ENCODE measurements at places on chromosomes 6 and 20.

DNA sequence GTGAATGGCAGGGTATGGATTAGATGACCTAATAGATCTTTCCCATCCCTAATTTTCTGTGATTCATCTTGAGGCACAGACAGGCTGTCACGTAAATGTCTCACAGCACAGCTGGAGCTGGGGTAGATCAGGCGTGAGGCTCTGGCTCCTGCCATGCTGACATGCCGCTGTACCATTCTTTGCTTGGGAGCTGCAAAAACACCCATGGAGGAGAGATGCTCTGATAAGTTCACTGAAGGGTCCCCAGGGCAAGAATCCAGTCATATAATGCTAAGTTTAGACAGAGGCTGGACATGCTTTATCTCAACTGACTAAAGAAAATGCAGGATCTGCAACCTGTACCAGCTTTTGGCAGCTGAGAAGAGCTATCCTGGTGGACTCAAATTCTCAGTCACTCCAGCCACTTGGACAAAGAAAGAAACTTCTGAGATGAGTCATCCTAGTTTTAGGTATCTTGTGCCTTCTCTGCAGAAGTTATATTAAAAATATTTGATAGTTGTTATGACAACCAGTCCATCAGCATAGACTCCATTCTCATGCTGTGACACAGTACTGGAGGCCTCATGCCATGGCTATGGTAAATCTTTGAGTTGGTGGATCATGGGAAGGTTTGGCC is 185.1 kb upstream of the RAB32 start:
- no peak for DNase-seq

DNA sequence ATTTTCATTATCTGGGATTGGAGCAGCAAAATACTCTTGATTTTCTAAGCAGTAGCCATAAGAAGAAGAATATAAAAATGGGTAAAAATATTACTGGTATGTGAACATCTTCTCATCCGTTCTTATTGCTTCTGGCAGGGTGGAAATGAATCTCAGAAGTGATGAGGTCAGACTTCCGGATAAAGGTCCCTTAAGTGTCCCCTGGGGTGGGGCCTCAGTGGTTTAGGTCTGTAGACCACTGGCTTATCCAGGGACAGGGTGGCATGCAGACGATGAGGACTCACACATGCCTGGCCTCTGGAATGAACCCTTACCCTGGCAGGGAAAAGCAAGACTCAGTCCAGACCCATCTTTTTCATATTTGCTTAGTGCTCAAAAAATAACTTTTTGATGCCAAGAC is 143.3 kb downstream of the UST start:
- no peak for DNase-seq

DNA sequence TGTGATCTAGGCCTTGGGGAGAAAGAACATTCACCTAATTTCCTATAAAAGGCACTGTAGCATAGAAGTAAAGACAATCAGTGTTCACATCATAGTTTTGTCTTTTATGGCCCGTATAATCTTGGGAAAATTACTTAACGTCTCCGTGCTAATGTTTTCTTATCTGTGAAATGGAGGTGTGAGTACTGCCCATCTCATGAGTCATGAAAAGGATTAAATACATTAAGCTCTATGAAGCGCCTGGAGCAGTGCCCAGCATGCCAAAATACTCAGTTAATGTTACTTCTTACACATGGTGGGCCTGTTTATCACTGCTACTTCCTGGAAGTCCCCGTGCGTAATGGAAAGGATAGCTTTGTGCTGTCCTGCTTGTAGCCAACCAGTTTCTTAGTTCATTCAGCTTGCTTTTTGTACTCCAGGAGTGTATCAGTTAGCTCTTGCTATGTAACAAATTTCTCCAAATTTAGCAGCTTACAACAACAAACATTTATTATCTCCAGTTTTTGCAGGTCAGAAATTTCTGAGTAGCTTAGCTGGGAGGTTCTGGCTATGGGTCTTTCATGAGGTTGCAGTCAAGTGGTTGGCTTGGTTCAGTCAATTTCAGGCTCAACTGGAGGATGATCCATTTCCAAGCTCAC is 103.6 kb upstream of the BMP2 start:
- DNase-seq = no peak

DNA sequence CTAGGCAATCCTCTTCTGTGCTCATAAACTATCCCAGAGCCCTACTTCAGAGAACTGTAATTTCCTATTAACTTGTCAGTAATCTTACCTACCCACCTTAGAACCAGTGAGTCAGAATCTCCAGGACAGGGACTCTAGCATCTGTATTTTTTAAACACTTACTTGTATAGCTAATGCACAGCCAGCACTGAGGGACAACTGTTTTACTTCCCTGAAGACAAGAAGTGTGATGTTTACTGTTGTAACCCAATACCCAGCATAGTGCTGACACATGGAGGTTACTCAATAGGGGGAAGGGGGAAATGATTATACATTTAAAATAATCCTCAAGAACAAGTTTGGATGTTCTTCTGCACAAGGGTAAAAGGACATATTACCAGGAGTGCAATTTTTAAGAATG is 130.8 kb downstream of the BTBD9 start:
- no peak for DNase-seq

- no peak for DNase-seq
Observed at GRCh38 chr6:68615938-68616337, 19.1 kb upstream of the ADGRB3 start.

- DNase-seq = no peak
Observed at GRCh38 chr6:167956983-167957492, 40.4 kb upstream of the KIF25 start.

- no peak for DNase-seq
Observed at GRCh38 chr6:69027861-69028260, 392.8 kb downstream of the ADGRB3 start.

GRCh38 chr20:34970846-34971560 is 15.3 kb downstream of the MYH7B start:
- DNase-seq = no peak

- no peak for DNase-seq
Observed at GRCh38 chr6:14975471-14975817, 270.4 kb upstream of the JARID2 start.

- no peak for DNase-seq
Observed at GRCh38 chr20:46630306-46630705, 21.0 kb downstream of the SLC13A3 start.

DNA sequence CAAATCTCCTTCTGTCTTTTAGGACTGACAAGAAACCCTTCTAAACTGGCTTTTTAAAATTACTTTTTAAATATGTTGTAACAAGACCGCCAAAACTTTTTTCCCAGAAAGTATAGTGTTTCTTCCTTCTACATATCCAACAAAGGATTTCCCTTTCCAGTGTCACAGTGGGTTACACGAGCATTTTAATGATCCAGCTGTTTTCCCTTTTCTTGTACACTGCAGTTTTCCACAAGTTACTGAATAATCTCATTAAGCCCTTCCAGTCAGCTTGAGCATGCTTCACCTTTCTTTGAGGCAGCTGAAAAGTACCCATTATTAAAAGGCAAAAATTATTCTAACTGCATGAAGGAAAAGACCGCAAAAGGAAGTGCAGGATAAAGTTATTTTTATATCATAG is 48.6 kb downstream of the CD24 start:
- DNase-seq = no peak

- peak; percentile 15 for DNase-seq
Observed at GRCh38 chr20:32019156-32019510, 8.9 kb downstream of the CCM2L start.

DNA sequence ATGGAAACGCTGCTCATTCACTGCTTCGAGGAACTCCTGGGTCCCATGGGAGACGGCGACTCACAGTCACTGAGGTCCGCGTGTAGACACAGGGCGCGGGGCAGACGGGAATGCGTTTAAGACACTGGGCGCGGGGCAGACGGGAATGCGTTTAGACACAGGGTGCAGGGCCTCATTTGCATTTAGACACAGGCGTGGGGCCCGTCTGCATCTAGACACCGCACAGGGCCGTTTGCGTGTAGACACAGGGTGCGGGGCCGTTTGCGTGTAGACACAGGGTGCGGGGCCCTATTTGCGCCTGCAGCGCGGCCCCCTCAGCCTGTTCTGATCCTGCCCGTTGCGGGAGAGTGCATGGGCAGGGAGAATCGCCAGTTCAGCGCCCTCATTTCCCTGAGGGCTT is 10.4 kb downstream of the DACT2 start:
- no peak for DNase-seq

DNA sequence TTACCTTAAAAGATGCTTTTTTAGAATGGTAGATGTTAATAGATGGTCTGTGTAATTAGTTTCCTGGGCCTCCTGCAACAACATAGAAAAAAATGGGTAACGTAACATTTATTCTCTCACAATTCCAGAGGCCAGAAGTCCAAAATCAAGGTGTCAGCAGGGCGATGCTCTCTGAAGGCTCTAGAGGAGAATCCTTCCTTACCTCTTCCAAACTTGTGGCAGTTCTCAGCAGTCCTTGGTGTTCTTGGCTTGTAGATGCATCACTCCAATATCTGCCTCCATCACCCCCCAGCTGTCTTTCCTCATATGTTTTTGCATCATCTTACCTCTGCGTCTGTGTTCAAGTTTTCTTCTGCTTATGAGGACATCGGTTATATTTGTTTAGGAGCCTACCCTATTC is 107.9 kb downstream of the SCAF8 start:
- DNase-seq = no peak

GRCh38 chr6:146859795-146860495 is 261.2 kb downstream of the ADGB start:
- no peak for DNase-seq

- no peak for DNase-seq
Observed at GRCh38 chr6:24549674-24550353, 55.0 kb downstream of the ALDH5A1 start.

GRCh38 chr20:31606804-31607639 is 1.9 kb downstream of the ID1 start:
- DNase-seq = no peak
